Muscle of leg (tissue), 16 donors: ENCODE measurements at places on chromosomes 4 and X. TPM values are rescaled to one million over a fixed set of nuclear protein-coding genes. Genes with fewer than 3 reads are reported as not detected.

DNA sequence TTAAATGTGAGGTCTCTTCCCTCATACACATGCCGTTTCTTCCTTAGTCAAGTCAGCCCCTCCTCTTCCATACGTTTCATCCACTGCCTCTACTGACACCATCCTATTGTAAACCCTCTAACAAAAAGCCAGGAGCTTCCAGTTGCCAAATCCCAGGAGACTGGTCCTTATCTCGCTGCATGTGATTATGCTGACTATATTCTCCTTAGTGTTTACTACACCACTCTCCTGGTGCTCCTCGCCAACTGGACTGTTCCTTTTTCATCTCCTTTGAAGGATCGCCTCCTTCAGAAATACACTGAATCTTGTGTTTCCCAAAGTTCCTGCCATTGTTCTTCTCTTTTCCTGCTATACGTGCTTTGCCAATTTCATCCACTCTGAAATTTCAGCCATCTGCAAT, 27.7 kb downstream of the MAML3 start:
- DNase-seq, result peak; percentile 13

GRCh38 chrX:151228935-151229334, 52.6 kb downstream of the GPR50 start:
- DNase-seq, result no peak

GRCh38 chr4:185849664-185850550, 37.9 kb upstream of the SORBS2 start:
- DNase-seq, result peak; percentile 44

GRCh38 chr4:74056114-74056857, 17.8 kb upstream of the CXCL3 start:
- no peak for DNase-seq

- no peak for DNase-seq
Observed at GRCh38 chr4:138951764-138952163, 63.8 kb upstream of the NOCT start.

GRCh38 chrX:107675823-107676555, 47.7 kb downstream of the PRPS1 start:
- peak; percentile 42 for DNase-seq

- DNase-seq, result no peak
Observed at GRCh38 chr4:81398379-81398778, 73.3 kb downstream of the RASGEF1B start.

WWC2 gene
- 19.6 TPM for polyA plus RNA-seq

P2RY4 gene
- not detected for polyA plus RNA-seq

- no peak for DNase-seq
Observed at GRCh38 chrX:18973527-18974192, 10.3 kb downstream of the PHKA2 start.
